ENCODE measurements at places on chromosomes 4 and X.

DNA sequence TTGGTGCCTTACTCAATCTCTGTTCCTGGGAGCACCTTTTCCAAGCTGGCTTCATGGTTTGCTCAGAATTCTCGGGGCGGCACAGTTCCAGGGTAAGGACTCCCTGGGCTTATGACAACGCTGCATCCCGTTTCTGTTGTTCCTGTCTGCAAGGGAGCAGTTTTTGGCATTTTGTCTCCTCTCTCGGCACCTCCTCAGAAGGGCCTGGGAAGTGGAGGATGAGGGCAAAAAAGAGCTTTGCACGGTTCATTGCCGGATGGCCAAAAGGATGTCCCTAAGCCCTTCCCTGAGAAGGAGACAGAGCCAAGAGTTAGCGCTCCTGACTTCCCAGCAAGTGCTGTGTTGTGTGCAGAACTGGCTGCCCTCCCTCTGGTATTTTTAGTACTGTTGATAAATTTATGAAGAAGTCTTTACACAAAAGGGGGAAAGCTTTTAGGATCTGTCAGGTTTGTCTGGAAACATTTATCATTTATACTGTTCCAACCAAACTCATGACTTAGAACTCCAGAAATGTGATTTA lies 13.4 kb downstream of the SRD5A3 start:
- DNase-seq = no peak

- no peak for DNase-seq
These were observed 10.3 kb upstream of the TRMT2B start for GRCh38 chrX:101062176-101062575.

DNA sequence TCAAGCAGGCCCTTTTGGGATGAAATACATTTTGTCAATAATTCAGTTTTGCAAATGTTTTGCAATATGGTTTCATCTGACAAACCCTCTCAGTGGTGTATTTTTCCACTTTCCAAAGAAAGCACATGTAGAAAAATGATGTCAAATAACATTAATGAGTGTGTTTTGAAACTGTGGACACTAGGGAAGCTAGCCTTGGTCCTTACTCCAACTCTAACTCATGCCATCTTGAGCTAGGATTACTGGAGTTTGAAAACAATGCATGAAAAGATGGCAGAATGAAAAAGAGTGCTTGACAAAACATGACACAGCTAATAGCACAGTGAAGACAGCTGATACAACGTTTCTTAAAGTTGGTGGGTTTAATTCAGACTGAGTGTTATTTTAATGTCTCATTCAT lies 41.4 kb downstream of the HAND2 start:
- DNase-seq = no peak

- peak; percentile 46 for DNase-seq
These were observed 3.7 kb upstream of the C4orf36 start for GRCh38 chr4:86895692-86896488.

DNA sequence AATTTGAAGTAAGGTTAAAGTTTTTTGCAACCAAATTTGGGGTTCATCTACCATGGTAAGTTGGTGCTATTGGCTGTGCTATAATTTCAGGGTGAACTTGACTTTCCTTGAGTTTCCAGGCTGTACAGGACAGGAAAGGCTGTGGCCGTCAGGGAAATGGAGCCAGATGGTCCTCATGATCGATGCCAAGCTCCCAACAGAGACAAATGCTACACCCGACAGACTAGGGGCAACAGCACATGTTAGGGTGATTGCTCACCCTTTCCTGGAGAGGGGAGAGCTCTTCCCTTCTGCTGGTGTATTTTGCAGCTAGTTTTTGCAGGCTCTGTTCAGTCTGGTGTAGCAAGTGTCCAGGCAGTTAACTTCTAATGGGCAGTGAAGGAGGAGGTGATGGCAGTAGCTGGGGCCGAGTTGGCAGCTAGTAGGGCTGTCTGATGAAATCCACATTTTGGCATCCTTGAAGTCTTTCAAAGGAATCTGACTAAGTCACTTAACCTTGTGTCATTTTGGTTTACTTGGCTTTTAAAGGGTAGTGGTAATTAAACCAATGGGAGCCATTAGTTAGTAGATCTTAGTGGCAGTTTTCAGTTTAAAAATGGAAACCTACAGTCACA lies 47.8 kb downstream of the GAB1 start:
- no peak for DNase-seq

DNA sequence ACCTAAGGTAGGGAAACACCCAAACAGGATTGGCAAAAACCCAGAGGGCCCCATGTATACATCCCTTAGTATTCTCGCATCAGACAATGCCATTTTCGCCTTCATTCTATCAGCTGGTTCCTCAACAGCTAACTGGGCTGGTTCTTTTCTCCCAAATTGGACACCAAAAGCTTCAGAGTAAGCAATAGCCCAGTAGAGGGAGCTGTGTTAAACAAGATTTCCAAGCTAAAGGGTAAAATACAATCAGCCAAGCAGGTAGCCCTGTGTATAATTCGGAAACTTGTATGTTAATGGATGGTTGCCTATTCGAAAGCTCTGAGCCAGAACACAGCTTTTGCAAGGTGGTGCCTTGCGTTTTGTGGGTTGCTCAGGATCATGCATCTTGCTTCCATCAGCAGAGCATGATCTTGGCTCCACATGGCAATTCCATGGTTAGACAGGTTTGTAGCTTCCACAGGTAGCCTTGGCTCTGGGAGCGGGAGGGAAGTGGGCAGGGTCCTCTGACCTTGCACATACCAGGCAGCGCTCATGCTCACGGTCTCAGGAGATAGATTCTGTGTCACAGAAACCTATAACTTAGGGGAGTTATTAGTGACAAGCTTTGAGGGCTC lies 115.2 kb upstream of the LNX1 start:
- DNase-seq = peak; percentile 34

- no peak for DNase-seq
These were observed 150.9 kb downstream of the SHROOM3 start for GRCh38 chr4:76585897-76586360.

DNA sequence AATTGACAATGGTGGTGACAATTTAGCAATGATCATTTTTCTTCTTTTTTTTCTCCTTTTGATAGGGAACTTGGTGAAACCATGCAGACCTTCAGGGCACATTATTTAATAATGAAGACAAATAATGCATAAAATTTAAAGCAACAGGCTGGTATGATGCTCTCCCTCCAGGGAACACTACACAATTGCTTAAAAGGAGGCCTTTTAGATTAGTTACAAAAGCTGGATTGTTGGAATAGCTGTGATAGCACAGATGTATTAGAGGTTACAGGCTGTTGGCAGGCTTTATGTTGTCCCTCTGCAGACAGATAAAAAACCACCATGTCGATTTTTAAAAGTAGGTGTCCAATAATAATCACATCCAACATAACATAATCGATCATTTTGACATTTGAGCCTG lies 307.0 kb downstream of the ADGRL3 start:
- no peak for DNase-seq

- no peak for DNase-seq
These were observed 70.1 kb upstream of the CBR4 start for GRCh38 chr4:169079942-169080827.

DNA sequence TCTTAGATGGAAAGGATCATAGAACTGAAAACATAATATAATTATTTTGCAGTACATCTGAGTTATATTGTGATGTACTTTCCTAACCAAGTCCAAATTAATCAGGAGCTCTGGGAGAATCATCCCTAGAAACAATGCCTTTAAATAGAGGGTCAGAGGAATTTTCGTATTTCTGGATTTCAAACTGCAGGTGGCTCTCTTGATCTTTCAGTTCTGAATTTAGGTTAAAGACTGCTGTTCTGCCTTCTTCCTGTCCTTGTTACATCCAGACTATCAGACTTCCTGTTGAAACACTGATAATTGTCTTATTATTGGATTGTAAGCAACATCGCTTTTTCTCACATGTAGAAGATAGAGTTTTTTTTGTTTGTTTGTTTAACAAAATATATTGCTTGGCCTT lies 142.7 kb downstream of the RPA4 start:
- DNase-seq = no peak

- DNase-seq = no peak
These were observed 89.7 kb downstream of the TMEM131L start for GRCh38 chr4:153555730-153556434.

GRCh38 chrX:129097668-129098067 lies 425.6 kb downstream of the SMARCA1 start:
- no peak for DNase-seq

GRCh38 chr4:122100508-122100907 lies 51.6 kb upstream of the BLTP1 start:
- no peak for DNase-seq

DNA sequence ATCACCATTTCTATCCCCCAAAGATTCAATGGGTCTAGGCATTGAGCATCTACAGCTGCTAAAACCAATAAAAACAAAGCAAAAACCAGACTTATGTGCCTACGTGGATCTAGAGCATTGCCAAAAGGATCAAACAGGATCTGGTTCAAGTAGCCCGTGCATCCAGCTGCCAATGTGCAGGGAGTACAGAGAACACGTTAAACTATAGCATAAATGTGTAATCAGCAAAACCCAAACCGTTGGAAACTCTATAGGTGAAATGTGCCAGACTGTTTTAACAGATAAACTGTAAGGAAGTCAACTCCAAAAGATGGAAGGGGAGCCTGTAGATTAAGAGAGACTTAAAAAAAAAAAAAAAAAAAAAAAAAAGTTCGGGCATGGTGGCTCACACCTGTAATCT lies 58.5 kb downstream of the APOO start:
- no peak for DNase-seq

GRCh38 chr4:47526281-47526680 lies 41.2 kb downstream of the ATP10D start:
- DNase-seq = no peak

- DNase-seq = no peak
These were observed 77.1 kb downstream of the RBM46 start for GRCh38 chr4:154858166-154858565.

DNA sequence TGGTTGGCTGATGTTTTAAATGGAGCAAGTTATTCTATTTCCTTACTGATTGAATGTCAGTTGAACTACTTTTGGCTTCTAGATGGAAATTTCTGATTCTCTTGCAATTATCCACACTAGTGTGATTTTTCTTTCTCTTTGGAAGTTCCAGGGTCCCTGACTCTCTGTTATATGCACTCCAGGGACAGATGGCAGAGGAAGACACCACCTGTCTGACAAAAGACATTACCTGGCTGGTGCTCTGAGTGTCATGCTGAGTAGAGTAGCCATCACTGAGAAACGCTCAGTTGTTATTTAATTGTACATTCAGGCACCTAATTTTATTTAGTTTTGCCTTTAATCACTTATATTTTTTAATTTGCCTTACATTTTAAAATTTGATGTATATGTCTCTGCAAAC lies 105.4 kb upstream of the TLL1 start:
- no peak for DNase-seq

GRCh38 chr4:185833055-185833598 lies 21.1 kb upstream of the SORBS2 start:
- no peak for DNase-seq

GRCh38 chrX:24659646-24660045 lies 12.5 kb upstream of the PCYT1B start:
- no peak for DNase-seq

- no peak for DNase-seq
These were observed 8.7 kb downstream of the C1QTNF7 start for GRCh38 chr4:15436513-15436912.

GRCh38 chrX:140602140-140602539 lies 97.3 kb upstream of the SOX3 start:
- no peak for DNase-seq

Data from AG09309 (cell line).